ENCODE measurements at places on chromosomes 11 and 22.

DNA sequence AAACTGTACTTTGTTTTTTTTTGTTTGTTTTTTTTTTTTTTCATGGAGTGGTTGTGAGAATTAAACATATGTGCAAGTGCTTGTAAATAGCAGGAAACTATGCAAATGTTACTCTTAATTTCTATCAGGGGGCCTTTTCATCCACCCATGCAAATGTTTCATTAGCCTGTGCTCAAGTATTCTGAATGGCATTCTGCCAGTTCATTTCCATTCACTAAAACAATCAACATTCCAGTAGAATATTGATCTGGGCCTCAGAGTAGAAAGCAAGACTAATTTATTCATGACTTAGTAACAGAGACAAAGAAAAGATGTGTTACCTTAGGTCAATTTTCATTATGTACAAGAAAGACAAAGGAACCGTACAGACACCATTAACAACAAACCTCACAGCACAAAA, 971.4 kb downstream of the DLG2 start:
- no peak for DNase-seq

- no peak for DNase-seq
Observed at GRCh38 chr11:78603792-78604191, 29.1 kb upstream of the NARS2 start.

GRCh38 chr22:50531962-50532674, 2.3 kb upstream of the TYMP start:
- peak; percentile 63 for DNase-seq

GRCh38 chr22:49450498-49450897, 377.2 kb downstream of the BRD1 start:
- DNase-seq = no peak

DNA sequence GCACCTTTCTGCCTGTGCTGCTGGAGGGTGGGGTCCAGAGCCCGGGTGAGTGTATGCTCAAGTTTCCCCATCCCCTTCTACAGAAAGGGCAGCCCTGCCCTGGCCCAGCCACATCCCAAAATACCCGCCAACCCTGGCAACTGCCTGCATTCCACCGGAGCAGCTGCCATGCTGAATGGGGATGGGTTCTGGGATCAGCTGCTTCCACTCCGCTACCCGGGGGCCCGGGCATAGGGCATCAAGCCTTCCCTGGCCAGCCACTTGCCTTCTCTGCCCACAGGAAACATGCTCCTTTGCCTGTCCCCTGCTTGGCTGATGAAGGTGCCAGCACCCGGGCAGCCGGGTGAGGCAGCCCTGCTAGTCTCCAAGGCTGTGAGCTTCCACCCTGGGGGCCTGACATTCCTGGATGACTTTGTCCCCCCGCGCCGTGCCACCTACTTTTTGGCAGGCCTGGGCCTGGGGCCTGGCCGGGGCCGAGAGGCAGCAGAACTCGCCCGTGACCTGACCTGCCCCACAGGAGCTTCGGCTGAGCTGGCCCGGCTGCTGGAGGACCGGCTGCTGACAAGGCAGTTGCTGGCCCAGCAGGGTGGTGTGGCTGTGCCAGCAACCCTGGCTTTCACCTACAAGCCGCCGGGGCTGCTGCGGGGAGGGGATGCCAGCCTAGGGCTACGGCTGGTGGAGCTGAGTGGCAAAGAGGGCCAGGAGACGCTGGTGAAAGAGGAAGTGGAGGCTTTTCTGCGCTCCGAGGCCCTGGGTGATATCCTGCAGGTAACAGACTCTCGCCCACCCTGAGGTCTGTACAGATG, 3.2 kb downstream of the CARNS1 start:
- DNase-seq = peak; percentile 62

DNA sequence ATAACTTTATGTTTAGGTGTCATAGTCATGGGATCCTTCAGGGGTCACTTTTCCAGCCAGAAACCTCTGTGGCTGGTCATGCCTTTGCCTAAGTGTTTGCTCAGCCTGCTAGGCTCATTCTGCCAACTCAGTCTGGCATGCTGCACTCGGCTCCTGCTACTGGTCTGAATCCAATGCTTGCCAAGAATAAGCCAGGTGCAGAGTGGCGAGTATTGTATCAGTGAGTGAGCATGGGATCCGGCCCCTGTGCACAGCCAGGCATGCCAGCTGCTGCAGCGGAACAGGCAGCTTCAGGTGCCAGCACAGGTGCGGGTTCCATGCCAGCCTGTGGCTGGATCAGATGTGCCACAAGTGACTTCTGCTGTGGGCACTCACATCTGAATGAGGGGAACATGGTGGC, 1269.3 kb upstream of the CNTN5 start:
- no peak for DNase-seq

- no peak for DNase-seq
Observed at GRCh38 chr11:129141748-129142523, 50.2 kb downstream of the ARHGAP32 start.

DNA sequence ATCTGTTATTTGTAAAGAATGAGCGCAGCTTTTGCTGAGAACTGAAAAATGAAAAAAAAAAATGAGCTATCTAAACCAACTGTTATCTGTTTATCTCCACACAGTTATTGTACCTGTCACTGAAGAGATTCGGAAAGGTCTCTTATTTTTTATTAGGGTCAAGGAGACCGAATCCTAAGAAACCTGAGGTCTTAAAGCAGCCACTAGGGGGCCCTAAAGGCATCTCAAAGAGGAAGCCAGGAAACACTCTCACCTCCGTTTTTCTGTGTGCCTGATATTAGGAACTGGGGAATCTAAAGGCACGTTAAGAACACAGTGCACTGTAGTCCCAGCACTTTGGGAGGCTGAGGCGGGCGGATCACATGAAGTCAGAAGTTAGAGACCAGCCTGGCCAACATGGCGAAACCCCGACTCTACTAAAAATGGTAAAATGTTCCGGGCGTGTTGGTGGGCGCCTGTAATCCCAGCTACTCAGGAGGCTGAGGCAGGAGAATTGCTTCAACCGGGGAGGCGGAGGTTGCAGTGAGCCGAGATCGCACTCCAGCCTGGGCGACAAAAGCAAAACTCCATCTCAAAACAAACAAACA, 3.5 kb upstream of the LARGE1 start:
- peak; percentile 33 for DNase-seq

DNA sequence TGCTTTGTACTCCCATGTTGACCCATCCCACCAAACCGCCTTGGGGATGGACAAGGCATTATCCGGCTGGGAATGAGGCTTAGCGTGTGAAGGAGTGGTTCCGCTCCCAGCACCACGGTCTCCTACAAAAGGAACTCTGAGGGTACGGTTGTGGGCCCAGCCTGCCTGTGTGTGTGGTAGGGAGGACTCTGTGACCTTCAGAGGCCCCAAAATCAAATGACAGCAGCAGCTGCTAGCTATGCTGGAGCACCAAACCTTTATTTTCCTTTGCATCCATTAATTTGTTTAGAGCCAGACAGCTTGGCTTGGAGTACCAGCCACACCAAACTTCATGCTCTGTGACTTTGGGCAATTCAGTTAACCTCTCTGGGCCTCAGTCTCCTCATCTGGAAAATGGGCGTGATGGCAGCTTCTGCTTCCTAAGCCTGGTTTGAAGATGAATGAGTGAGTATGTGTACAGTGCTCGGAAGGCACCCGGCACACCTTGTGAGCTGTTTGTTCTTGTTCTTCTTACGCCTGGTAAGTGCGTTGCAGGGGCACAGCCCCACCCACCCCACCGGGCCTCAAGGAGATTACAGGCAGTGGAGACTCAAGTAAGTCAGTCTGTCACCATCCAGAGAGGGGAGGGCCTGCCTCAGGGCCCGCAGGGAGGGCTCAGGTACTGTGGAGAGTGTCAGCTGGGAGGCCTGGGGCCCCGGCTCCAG, 25.3 kb downstream of the MB start:
- DNase-seq = no peak

- DNase-seq = no peak
Observed at GRCh38 chr11:5712507-5712906, 22.9 kb downstream of the TRIM22 start.

DNA sequence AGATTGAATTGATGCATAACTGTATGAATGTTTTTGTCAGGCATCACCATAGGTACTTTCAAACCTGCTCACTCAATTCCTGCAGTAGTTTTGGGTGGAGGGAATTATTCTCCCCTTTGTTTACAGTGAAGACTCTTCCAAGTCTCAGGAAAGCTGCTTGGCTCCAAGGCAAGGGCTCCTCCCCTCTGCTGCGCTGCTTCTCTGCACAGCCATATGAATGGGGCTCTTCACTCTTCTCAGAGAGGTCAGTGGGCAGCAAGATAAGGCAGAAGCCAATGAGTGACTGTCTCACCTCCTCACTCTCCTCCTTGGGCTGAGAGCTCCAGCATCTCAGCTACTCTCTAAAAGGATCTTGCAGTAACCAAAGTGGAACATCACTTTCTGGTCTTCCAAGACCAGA, 165.7 kb upstream of the TTC12 start:
- DNase-seq = no peak

DNA sequence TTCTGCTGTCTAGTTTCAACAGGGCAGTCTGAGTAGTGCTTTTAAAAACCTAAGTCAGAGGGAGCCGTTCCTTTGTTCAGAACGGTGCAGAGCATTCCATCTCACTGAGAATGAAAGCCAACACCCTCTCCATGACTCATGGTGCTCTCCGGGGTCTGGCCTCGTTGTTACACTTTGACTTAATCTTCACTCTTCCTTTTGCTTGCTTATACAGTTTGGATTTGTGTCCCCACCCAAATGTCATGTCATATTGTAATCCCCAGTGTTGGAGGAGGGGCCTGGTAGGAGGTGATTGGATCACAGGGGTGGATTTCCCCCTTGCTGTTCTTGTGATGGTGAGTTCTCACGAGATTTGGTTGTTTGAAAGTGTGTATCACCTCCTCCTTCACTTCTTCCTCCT, 292.2 kb downstream of the ST3GAL4 start:
- DNase-seq = no peak

GRCh38 chr11:121582296-121582695, 129.5 kb upstream of the SORL1-AS1 start:
- DNase-seq = peak; percentile 19

- DNase-seq = no peak
Observed at GRCh38 chr11:9738116-9738515, 74.2 kb downstream of the SWAP70 start.

- DNase-seq = no peak
Observed at GRCh38 chr11:66936311-66936711, 21.9 kb downstream of the PC start.

GRCh38 chr11:46480909-46481308, 89.3 kb upstream of the CHRM4 start:
- DNase-seq = no peak

DNA sequence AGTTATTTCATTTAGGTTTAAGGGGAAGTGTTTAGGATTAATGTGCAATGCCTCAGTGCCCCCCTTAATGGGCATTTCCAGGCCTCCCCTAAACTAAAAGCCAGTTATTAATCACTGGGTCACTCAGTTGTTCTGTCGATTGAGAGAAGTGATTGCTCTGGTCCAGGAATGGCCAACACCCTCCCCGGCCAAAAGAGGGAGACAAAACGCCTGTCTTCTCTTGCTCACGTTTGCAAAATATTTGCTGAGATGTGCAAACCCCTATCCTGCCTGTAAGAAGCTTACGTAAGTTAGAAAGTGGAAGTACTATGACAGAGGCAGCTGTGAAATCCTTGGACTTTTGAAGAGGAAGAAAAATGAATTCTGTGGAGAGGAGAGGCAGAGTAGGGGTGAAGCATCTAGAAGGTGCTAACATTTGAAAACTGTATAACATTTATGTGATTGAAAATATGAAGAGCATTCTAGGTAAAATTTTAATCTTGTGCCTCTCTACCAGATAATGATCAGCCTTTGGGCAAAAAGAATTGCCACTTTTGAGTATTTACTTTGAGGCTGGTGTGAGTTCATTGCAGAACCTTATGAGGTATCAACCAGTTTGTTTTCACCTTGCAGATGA, 37.7 kb downstream of the NTM start:
- peak; percentile 19 for DNase-seq

GRCh38 chr11:33700063-33700501, 544 bp downstream of the C11orf91 start:
- no peak for DNase-seq

DNA sequence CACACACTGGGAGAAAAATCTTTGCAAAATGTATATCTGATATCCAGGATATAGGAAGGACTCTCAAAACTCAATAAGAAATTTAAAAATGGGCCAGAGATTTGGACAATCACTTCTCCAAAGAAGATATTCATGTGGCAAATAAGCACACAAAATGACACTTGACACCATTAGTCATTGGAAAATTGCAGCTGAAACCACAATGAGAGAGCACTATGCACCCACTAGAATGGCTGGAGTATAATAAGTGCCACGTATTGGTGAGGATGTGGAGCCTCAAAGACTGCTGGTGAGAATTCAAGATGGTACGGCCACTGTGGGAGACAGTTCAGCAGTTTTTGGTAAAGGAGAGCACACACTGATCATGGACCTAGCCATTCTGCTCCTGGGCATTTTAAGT, 12.8 kb upstream of the OSBPL5 start:
- no peak for DNase-seq

DNA sequence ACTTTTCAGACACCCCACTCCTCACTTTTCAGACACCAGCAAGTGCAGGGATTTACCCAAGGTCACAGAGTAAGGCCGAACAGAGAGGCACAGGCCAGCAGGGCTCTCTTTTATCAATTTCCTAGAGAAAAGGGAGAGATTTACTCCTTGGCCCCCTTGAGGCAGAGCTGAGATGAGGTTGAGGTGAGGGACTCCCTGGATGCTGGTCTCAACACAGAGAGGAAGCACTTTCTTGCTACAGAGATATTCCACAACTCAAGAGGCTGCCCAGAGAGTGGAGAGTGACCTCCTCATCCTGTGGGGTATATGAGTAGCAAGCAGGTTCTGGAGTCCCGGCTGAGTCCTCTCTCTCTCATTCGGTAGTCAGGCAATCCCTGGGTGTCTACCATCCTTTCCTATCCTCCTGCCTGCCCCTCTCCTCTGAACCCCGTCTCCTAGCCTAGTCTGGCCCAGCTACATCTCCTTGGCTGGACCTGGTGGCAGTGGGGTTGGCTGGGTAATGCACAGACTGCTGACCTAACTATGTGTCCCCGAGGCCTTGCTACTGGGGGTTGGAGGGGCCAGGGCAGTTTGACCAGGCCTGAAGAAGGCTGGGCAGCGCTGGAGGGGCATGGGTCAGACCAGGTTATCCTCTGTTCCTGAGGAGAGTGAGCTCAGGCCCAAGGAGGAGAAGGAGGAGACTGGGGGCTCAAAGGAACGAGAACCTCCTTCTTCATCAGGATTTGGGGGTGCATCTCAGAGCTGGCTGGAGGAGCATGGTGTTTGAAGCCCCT, 1.8 kb upstream of the ARHGEF17 start:
- DNase-seq = no peak

- no peak for DNase-seq
Observed at GRCh38 chr11:32024948-32025347, 65.9 kb upstream of the RCN1 start.

GRCh38 chr11:118136801-118137200, 15.8 kb downstream of the SCN4B start:
- DNase-seq = no peak

- DNase-seq = no peak
Observed at GRCh38 chr11:125036933-125037332, 26.2 kb upstream of the SLC37A2 start.
